Germinal center (tissue), 1 donor: ENCODE measurements at places on chromosomes 12 and 14.
A peak's percentile ranks its signal among the peaks of the same experiment; 100 is the strongest.

DNA sequence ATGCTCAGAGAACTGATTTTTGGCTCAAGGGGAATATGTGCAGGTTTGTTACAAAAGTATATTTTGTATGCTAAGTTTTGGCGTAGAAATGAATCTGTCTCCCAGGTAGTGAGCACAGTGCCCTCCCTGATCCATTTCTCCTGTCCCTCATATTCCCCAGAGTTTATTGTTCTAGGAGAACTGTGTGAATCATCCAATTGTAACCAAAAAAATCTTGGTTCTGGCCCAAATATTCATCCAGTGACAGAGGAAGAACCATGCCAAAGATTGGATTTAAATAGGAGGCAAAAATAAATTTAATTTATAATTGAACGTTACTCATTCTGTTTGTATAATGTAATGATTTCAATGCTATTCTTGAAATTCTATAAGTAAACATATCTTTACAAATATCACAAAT lies 4.8 kb downstream of the CATSPERB start:
- no peak for DNase-seq

DNA sequence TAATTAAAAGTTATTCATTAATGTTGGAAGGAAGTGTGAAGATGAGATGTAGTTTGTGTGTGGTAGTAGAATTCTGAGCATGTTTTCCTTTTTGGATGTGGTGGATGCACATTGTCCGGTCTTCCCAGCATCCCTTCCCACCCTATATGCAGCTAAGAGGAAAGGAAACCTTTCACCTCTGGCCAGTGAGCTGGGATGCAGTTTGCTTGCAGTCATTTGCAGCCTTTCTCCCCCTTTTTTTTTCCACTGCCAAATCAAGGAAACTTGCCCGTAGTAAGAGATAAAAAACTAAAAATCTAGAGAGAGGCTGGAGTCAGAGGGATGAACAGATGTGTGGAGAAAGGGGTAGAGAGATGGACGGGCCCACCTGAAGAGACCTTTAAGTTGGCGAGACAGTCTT lies 72.5 kb upstream of the SLC38A2 start:
- DNase-seq, result no peak

DNA sequence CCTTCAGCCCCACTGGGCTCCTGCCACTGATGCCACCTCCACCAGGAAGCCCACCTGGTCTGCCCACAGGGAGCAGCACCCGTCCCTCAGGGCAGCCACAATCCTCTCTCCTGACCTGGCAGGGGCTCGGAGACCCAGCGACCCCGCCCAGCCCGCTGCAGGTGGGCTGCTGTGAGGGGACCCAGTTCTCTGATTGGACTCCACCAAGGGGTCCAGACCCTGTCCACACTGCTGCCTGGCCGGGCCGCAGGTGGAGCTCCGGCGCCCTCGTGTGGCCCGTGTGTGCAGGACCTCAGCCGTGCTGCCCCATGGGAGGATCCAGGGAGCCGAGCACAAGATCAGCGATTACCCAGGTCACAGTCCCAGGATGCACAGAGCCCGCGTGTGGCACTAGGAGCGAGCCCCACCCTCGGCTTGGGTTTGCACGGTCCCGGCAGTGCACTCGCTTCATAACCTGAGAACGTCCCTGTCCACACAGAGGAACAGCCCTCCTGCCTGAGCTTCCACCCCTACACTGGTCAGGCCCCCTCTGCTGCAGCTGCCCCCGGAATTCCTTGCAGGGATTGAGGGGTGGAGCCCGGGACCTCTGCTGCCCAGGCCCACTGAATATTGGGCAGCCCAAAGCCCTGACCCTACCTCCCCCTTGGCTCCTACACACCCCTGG lies 35.4 kb upstream of the TMEM179 start:
- DNase-seq, result peak; percentile 77

DNA sequence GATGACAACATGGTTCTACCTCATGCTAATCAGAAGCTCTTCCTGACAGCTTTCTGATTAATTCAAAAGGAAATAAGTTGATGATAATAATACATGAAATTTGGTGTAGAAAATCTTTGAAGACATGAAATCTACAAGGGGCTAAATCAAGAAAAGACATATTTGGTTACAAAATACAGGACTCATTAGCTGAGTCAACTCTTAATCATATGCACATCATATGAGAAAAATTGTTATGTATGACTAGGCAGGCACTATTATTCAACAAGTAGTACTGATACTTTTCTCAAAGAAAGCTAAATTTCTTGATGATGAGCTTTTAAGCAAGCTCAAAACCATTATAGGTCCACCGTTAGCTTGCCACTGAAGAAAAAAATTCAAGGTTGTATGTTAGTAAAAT lies 7.1 kb downstream of the ABCC9 start:
- no peak for DNase-seq

DNA sequence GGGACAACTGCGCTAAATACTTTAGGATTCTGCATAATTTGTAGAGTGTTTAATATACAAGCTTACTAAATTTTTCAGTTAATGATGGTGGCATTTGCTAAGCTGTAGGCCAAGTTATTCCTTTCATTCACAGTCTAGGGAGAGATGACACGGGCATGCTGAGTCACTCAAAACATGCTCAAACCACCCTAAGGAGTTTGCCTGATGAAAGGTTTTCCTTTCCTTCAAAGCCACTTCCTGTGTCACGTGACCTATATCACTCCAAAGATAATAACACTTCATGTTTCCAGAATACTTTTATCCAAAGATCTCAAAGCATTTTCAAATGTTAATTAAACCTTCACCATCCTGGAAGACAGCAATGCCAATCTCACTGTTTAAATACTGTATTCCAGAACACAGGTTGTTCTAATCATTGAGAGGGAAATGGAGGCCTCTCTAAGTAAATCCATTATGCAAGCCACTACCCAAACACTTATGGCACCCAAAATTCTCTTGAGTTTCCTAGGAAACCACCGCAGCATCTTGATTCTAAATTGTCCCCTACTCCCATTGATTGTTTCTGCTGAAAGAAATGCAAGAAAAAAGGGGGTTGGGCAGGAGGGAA lies 207.0 kb upstream of the CDKN3 start:
- no peak for DNase-seq
